ENCODE measurements at places on chromosomes 7 and 10. TPM values are rescaled to one million over a fixed set of nuclear protein-coding genes. Genes with fewer than 3 reads are reported as not detected.

Gene OPN1SW
- total RNA-seq: not detected

Gene ETV1
- total RNA-seq: 4.6 TPM

- no peak for DNase-seq
These were observed 156.2 kb upstream of the FRMD4A start for GRCh38 chr10:14486777-14487487.

GRCh38 chr7:64997164-64997908 is 6.5 kb upstream of the ZNF117 start:
- DNase-seq: no peak

- DNase-seq: no peak
These were observed 38.4 kb downstream of the CARD11 start for GRCh38 chr7:3005257-3005656.

DNA sequence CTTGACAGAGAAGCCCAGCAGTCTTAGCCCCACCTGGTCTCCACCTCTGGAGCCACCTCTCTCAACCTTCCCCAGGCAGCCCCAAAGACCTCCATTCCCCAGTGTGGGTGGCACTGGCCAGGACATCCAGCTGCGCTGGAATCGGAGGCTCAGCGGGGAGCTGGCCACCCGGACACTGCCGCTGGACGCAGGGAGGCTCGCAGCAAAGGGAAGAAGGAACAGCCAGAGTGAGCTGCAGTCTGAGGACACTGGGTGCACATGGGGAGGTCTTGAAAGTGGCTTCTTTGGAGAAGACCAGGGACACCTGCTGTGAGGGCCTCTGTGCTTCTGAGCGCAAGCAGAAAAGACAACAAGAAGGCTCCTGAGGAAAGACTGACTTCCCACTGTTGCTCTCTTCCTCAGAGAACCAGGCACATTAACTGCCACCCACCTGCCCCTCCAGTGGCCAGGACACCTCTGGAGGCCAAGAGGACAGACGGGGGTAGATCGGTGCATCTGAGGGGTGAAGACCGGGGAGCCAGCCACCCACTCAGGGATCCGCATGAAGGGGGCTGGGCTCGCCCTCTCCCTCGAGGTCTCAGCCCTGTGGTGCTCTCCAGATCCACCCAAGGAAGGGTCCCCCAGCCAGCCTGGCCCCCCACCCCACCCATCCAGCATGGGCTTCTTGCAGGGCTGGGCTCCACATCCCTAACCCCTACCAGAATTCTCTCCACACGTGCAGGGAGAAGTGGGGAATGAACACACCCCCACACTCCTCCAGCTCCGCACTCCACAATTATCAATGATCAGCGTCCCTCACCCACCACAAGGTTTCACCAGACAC is 1.8 kb downstream of the CAMK2B start:
- DNase-seq: no peak

DNA sequence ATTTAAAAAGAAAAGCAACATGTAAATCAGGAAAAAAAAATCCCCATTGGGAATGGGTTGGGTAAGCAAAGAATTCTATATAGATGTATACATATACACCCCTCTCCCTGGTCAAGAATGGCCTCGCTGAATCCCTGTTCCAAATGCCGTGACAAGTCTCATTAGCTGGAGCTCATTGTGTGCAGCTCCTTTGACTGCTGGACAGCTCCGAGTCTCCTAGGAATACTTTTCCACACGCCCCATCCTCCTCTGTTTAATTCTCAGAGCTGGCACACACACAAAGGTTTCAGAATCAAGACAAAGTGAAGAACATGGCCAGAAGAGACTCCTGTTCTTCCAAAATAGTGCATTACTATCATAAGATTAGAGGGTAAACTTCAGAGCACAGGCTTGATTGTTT is 130.9 kb upstream of the MKLN1 start:
- DNase-seq: no peak

All from left colon (tissue), 2 donors.